ENCODE measurements at places on chromosomes 2 and 18.
A peak's percentile ranks its signal among the peaks of the same experiment; 100 is the strongest.

GRCh38 chr2:190679813-190680591, 31.1 kb downstream of the NAB1 start:
- peak; percentile 94 for DNase-seq

- no peak for DNase-seq
Measured at GRCh38 chr2:160510617-160511016, 17.0 kb upstream of the RBMS1 start.

DNA sequence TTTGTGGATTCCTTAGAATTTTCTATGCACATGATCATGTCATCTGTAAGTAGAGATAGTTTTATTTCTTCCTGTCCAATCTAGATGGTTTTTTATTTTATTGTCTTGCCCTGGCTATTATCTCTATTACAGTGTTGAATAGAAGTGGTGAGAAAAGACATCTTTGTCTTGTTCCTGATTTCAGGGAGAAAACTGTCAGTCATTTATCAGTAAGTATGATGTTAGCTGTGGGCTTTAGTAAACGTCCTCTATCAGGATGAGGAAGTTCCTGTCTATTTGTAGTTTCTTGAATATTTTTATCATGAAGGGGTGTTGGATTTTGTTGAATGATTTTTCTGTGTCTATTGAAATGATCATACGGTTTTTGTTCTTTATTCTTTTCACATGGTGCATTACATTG, 5.3 kb downstream of the PLEKHH2 start:
- DNase-seq = no peak

GRCh38 chr2:9739531-9739964, 103.7 kb upstream of the TAF1B start:
- no peak for DNase-seq

DNA sequence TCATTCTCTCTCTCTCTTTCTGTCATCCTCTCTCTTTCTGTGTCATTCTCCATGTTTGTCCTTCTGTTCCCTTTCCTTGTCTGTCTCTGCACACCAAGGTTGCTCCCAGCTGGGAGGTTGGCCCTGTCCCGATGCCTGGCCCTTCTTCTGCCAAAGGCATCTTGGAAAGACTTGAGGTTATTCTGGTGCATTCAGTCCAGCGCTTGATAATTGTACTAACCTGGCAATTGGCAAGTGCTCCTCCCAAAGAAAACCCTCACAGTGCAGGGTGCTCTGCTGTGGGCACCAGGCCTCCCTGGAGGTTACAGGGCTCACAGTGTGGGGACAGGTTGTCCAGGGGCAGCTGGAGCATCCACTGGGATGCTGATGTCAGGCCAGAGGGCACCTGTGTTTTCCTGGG, 95.4 kb downstream of the GLI2 start:
- DNase-seq = no peak

DNA sequence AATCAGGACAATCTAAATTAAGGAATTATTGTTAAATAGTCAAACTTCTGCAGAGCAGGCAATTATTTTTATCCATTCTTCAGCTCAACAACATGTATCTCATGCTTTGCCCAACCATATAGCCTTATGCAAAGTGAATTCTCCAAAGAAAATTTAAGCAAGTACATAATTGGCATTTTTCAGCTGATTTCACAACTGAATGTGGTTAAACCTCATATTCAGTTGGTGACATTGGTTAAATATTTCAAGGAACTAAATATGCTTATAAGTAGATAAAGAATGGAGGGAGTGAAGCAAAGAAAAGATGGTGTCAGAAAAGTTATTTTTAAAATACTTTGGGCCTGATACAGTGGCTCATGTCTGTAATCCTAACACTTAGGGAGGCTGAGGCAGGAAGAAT, 816.2 kb downstream of the NRXN1 start:
- DNase-seq = no peak

GRCh38 chr2:148967578-148967977, 70.9 kb upstream of the LYPD6B start:
- DNase-seq = no peak

- DNase-seq = no peak
Measured at GRCh38 chr18:46320928-46321711, 216.9 kb downstream of the HAUS1 start.

DNA sequence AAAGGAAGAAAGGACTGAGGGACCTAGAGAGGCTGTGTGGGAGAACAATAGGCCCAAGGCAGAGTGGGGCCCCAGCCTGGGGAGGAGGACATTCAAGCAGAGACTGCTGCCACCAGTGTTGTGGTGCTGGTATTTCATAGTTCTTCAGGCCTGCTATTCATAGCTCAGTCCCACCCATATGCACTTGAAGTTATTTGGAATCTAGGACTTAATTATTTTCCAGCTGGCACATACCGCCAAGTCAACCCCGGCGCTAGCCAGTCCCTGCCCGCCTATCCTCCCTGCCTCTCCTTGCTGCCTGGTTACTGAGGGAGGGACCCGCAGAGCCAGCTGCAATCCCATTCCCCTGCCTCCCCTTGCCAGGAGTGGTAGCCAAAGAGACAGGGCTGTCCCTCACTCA, 141.2 kb downstream of the CABLES1 start:
- DNase-seq = no peak

GRCh38 chr2:96537734-96538486, 1.4 kb downstream of the ARID5A start:
- no peak for DNase-seq

GRCh38 chr18:74724186-74724585, 126.5 kb downstream of the ZNF407 start:
- no peak for DNase-seq

- DNase-seq = no peak
Measured at GRCh38 chr2:200443916-200444315, 66.0 kb downstream of the KCTD18 start.

DNA sequence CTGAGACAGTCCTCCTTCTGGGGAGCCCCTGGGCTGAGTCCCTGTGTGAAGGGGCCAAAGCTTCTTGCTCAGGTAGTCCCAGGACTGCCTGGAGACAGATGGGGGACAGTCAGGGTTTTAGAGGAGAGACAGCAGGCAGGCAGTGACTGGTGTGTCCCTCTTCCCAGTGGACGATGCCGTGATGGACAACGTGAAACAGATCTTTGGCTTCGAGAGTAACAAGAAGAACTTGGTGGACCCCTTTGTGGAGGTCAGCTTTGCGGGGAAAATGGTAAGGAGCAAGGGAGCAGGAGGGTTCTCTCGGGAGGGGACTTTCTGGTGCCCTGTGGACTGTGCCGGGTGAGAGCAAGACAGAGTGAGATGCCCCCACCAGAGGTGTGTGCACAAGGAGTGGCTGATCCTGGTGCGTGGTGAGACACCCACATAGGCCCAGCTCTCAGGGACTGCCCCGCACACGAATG, 74.8 kb downstream of the DYSF start:
- no peak for DNase-seq

GRCh38 chr2:163664610-163665009, 71.2 kb downstream of the FIGN start:
- DNase-seq = no peak

DNA sequence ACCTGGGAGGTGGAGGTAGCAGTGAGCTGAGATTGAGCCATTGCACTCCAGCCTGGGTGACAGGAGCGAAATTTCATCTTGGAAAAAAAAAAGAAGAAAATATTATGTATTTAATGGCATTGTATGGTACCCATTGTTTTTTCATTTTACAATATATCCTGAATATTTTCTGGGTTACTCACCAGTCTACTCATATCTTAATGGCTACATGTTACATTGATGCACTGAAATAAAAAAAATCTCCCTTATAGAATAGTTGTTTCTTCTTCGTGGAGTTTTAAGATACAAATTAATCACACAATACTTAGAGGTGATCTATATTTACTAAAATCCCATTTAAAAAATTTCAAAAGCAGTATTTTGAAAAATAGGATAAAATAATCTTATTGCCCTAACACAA, 66.3 kb upstream of the XPO1 start:
- no peak for DNase-seq

DNA sequence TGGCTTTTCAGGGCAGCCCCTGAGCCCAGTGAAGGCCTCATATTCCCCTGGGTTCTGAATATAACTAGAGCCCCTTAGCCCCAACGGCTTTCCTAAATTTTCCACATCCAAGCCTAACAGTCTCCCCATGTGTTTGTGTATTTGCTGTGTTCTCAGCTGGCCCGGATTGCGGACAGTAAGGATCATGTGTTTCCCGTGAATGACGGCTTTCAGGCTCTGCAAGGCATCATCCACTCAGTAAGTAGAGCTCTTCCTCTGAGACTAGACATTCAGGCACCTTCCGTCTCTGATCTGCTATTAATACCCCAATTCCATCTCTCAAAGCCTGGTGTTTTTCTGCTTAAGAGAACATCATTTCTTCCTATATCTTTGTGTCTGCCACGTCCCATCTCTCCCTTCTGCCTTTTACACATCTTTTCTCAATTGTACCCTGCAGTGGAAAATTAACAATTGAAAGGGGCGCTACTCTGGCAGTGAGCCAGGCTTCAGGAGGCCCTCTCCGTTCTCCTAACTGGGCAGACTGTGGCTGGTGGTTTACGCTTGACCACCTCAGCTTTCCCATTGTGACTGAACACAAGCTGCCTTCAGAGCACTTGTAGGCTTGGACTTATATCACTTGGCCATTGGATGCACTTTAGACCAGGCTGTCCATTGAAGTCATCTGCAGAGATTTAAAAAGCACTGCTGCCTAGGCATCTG, 64.4 kb downstream of the ANTXR1 start:
- DNase-seq = no peak

GRCh38 chr2:166900700-166901099, 12.4 kb downstream of the XIRP2 start:
- peak; percentile 35 for DNase-seq

DNA sequence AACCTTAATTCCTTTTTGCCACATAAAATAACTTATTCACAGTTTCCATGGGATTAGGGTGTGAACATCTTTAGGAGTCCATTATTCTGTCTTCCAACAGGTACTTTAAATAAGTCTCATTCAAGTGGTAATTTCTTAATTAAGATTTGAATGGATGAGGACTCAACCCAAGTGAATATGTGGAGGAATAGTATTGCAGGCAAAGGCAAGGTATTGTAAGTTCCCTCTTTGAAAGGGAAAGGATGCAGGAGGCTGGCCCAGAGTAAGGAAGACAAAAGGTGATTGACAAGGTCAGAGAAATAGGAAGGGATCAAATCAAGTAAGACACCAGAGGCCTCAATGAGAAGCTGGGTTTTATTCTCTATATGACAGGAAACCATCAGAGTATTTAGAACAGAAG, 238.2 kb upstream of the RBMS1 start:
- no peak for DNase-seq

GRCh38 chr2:10310309-10310888, 7.7 kb downstream of the HPCAL1 start:
- DNase-seq = no peak

GRCh38 chr2:214217136-214217535, 193.7 kb upstream of the VWC2L start:
- DNase-seq = no peak

DNA sequence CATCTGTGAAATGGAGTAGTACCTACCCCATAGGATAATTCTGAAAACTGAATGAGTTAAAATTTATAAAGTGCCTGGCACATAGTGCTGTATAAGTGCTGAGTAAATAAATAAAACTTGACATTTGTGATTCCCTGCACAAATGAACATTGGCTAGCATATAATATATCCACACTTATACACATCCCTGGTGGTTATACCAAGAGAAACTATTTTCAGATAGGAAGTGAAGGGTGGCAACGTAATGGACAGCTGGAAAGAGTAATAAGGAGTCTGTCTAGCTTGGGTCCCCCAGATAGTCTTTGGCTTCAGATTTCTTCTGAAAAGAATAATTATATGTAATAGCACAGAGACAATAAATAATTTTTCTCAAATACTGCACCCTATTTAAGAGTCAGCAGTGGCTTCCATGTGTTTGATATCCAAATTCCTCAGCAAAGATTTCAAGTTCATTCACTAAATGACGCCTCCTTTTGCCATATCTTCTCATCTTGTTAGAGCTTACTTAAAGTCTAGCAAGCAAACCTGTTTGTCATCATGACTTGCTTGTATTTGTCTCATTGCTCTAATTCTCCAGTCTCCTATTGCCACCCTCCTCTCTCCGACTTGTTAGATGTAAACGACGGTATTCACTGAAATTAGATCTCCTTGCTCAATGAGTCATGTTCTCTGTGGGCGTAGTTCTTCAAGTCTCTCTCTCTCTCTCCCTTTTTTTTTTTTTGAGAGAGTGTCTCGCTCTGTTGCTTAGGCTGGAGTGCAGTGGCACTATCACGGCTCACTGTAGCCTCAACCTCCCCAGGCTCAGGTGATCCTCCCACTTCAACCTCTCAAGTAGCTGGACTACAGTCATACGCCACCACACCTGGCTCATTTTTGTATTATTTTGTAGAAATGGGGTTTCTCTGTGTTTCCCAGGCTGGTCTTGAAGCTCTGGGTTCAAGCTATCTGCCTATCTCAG, 8.7 kb upstream of the ADGRF3 start:
- DNase-seq = peak; percentile 99

- DNase-seq = no peak
Measured at GRCh38 chr2:239193401-239193811, 207.4 kb downstream of the HDAC4 start.

DNA sequence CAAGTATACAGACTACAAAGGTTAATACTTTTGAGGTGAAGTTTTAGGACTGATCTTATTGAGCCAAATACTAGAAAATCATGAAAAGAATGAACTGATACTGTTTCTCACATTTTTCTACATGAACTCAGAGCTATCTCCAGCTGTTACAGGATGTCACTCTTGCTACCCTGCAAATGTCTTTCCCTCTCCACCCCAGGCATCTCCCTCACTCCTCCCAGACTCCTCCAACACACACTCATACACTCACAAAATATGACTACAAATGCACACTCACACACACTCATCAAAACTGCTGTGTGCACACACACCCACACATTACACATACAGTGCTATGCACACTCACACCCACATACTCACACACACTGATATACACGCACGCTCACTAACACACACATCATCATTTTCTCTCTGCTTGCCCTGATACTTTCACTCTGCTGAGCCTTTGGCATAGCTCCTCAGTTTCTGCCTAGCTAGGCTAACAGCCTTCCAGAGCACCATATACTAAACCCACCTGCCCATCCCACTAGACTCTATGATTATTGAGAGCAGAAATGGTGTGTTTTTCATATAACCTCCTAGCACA, 273.3 kb downstream of the CD226 start:
- DNase-seq = no peak

DNA sequence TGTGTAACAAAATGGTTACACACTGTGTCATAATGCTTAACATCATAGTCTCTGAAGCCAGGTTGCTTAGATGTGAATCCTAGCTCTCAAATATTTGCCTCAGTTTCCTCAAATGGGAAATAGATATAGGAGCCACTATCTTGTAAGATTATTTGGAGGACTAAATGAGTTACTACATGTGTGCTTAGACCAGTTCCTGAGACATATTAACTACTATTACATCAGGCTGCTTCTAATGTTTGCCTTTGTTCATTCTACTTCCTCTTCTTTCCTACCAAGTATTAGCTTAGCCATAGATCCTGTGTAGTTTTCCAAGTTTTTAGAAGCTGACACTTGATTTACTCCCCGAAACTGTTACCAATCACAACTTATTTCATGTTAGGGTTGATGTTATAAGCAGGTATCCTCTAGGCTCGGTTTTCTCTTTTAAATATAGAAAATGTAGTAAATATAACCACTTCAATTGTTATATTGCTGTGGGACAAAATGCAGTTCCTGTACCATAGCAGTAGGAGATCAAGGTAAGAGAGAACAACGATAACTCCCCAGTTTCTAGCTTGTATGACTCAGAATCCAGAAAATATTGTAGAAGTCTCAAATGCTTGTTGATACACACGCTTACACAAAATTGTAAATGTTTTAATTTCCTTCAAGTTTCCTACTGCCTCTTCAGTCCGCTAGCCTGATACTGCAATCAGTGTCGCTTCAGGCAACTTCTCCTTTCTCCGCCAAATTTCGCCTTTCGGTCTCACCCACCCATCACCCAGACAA, 751 bp upstream of the DNAJC10 start:
- peak; percentile 40 for DNase-seq

- no peak for DNase-seq
Measured at GRCh38 chr2:73215254-73215653, 1.2 kb downstream of the SMYD5 start.
